NCI-H526 (cell line): ENCODE measurements at places on chromosomes 12 and 14.
A peak's percentile ranks its signal among the peaks of the same experiment; 100 is the strongest.

DNA sequence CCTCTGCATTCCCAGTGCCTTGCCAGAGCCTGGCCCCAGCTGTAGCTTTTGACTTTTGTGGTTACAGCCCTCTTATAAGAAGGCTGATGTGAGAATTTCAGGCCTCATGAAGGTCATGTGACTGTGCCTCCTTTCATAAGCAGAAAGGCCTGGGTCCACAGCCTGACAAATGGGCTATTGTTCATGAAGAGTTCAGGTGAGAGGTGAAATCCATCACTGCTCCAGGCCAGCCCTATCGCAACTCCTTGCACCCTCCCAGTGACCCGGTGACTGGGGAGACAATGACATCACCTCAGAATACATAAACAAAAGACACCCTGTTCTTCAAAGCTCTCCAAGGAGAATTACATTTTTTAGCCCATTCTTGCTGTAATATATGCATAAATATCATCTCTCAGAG lies 321.5 kb downstream of the PCNX1 start:
- DNase-seq, result no peak

DNA sequence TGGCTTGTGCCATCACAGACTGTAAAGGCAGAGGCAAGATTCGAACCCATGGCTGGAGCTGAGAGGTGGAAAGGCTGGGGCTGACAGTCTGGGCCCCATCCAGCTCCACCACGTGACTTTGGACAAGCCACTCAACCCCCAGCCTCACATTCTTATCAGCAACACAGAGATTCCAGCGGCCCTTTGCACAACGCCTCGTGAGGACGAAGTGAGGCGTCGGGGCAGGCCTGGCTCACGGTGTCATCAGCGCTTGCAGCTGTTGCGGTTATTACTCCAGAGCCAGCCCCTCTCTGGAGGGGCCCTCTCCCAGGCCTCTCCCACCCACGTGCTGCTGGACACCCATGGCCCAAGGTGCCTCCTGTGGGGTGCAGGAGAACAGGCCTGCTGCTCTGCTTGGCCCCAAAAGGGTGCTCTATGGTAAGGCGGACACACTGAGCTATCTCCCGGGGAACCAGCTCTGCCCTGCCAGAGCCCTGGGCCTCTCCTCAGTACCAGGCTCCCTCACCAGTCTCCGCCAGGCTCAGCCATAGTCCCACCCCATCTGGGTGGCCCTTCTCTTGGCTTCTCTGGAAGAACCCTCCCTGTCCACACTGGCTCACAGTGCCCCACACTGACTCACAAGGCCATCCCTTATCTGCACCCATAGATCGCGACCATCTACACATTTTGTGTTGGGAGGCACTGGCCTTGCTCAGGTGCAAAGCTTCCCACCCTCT lies 21.1 kb downstream of the CHGA start:
- DNase-seq, result no peak

- DNase-seq, result no peak
Measured at GRCh38 chr14:78005325-78005724, 164.8 kb upstream of the NRXN3 start.

DNA sequence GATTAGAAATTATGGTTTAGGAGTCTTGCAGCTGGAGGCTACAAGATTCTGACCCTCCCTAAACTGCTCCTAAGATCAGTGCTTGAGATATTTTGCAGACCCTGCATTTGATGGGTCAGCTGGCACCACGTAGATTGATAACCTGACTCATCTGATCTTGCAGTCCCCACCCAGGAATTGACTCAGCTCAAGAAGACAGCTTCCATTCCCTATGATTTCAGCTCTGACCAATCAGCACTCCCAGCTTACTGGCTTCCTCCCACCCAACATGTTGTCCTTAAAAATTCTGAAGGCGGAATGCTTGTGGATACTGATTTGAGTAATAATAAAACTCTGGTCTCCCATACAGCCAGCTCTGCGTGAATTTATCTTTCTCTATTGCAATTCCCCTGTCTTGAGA lies 23.2 kb upstream of the MTHFD1 start:
- no peak for DNase-seq

DNA sequence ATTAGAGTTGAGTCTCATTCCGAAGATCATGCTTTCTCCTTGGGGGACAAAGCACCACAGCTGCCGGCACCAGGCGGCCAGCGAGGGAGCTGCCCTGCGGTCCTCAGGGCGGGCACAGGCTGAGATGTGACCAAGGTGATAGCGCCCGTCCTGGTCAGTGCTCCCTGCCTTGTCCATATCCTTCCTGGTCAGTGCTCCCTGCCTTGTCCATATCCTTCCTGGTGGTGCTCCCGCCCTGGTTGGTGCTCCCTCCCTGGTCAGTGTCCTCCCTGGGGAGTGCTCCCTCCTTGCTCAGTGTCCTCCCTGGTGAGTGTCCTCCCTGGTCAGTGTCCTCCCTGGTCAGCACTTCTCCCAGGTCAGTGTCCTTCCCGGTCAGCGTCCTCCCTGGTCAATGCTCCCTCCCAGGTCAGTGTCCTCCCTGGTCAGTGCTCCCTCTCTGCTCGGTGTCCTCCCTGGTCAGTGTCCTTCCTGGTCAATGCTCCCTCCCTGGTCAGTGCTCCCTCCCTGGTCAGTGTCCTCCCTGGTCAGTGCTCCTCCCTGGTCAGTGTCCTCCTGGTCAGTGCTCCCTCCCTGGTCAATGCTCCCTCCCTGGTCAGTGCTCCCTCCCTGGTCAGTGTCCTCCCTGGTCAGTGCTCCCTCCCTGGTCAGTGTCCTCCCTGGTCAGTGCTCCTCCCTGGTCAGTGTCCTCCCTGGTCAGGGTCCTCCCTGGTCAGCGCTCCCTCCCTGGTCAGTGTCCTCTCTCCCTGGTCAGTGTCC lies 92.2 kb downstream of the ADGRD1 start:
- DNase-seq, result no peak

DNA sequence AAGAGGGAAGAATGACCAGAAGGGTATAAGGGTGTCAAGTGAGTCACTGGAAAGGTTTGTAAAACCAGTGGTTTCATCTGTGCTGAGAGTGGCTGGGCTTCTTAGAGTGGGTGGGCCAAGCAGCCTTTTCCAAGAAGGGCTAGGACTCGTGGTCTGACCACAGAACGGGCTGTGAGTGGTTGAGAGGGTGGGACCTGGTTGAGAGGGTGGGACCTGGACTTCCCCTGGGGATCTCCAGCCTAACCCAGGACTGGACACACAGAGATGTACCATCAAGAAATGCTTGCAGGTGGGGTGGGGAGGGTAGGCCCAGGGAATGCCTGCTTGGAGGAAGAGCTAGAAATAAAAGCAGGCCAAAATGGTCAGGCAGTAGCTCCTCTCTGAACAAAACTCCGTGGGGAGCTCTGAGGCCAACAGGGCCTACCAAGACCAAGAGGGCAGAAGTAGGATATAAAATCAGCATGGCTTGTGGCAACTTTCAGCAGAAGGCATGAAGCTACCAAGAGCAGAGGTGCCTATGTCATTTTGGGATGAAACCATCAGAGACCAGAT lies 140.5 kb downstream of the FOXN3 start:
- DNase-seq, result no peak

DNA sequence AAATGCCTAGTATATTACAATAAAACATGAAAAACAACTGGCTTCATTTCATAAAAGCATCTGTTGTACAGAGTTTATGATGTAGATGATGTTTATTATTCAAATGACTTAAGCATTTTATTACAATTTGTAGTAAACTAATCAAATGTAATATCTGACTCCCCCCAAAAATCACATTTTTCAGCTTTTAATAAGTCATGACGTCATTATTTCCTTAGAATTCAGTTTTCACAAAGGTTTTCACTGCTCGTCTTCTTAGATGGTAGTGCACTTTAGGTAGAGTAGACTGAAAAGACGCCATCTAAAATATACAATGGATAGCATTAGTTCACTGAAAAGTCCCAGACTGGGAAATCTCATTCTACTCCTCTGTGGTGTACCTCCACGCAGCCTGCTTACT lies 181.5 kb downstream of the ACSS3 start:
- no peak for DNase-seq

GRCh38 chr12:122473543-122474323 lies 27.0 kb downstream of the ZCCHC8 start:
- DNase-seq, result no peak

- DNase-seq, result no peak
Measured at GRCh38 chr12:82524641-82525040, 162.1 kb upstream of the TMTC2 start.

DNA sequence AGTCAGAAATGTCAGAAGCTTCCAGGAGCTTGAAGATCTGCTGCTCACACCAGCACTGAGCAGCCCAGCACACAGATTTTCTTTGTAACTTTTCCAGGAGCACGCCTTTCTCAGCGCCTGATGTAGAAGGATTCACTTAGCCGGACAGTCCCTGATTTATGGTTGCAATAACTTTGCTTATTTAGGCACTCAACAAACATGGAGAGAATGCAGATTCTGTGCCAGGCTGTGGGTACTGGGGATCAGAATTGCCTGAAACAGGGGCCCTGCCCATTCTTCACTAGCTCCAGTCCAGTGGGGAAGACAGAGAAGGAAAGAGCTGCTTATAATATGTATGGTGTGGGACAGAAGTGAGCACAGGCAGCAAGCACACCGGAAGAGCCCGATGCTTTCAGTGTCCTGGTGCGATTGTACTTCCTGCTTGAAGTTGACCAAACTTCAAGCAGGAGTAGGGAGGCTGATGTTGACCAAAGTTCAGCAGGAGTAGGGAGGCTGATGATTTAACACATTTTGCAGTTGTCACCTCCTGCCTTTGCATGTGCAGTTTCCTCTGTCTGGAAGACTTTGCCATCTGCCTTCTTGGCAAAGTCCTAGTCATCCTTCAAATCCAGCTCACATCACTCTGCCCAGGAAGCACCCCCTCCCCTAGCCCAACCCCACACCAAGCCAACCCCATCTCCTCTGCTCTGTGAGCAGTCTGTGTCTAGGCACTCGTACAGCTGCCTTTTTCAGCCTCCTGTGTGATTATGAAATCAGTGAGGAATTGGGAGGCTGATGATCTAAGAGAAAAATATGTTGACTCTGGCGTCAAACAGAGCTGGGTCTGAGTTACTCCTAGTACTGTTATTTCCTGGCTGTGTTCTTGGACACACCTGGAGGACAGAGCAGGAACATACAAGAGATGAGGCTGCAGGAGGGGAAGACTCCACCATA lies 12.0 kb upstream of the PRIMA1 start:
- DNase-seq, result no peak

- no peak for DNase-seq
Measured at GRCh38 chr12:14846042-14846587, 2.8 kb upstream of the ART4 start.

GRCh38 chr14:72742118-72742837 lies 151.6 kb downstream of the DPF3 start:
- DNase-seq, result no peak

DNA sequence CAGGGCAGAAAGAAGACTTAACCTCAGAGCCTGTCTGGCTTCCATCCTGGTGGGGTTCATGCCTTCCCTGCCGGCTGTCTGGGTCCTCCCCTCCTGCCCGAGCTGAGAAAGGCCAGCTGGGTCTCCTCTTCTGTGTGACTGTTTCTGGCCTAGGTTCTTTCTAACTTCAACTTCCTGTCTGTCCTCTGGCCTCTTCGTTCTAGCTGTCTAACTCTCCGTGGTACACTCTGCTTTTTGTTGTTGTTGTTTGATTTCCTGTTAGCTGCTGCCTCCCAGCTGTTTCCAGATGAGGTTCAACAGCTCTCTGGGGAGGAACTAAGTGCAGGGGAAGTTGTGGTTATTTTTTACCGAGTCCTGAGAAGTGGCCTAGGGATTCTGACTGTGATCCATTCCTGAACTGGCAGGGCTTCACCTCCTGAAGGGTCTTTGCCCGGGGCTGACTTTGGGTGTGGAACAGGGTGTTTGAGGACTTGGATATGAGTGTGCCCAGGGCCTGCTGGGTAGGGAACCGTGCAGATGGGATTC lies 3.2 kb downstream of the MLXIP start:
- DNase-seq, result peak; percentile 32

DNA sequence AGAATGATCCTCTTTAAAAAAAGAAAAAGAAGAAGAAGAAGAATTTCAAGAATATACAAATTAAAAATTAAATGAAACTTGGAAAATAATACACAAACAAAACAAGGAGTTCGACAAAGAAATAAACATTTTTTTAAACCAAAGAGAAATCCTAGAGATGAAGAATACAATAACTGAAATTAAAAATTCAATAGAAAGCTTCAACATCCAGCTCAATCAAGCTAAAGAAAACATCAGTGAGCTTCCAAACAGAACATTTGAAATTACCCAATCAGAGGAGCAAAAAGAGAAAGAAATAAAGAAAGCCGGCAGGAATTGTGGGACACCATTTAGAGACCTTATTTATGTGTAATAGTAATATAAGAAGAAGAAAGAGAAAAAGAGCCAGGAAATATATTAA lies 37.2 kb upstream of the RHOJ start:
- DNase-seq, result no peak

DNA sequence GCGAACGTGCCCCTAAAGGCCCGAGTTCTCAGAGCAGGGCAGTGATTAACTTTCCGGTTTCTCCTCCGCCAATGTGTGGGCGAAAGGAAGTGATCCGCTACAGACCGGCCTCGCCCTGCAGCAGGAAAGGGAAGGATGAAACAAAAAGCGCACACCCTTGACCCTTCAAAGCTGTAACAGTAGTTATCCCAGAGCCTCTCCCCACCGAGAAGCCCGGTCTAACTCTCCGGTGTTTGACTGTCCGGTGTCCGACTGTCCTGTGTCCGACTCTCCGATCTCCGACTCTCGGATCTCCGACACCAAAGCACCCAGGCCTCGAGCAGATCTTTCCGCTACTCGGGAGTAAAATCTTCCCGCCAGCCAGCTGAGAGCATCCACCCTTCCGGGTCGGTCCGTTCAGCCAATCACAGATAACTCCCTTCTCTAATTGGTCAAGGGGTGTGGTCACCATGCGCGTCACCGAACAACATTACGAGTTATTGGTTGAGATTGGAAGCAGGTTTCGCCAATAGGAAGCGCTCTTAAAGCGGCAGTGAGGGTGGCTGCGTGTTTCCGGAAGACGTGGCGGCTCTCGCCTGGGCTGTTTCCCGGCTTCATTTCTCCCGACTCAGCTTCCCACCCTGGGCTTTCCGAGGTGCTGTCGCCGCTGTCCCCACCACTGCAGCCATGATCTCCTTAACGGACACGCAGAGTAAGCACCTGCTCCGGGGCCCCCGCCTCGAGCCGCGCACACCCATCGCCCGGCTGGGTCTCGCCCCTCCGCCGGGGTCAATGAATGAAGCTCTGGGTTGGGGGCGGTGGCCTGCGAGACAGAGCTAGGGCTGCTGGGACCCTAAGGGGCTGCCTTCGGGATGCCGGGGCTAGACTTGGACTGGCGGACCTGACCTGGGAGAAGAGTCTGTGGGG lies at the start of the genes GOLT1B and RECQL:
Gene GOLT1B, plus strand, starts transcription at position 532 of the 906 bp plus-strand sequence. Its CDS starts 135 bp downstream, at position 667.
Gene RECQL, minus strand, starts transcription at position 378 of the 906 bp plus-strand sequence. CDS start 2,065 bp downstream, outside the sequence.
- DNase-seq, result peak; percentile 98

DNA sequence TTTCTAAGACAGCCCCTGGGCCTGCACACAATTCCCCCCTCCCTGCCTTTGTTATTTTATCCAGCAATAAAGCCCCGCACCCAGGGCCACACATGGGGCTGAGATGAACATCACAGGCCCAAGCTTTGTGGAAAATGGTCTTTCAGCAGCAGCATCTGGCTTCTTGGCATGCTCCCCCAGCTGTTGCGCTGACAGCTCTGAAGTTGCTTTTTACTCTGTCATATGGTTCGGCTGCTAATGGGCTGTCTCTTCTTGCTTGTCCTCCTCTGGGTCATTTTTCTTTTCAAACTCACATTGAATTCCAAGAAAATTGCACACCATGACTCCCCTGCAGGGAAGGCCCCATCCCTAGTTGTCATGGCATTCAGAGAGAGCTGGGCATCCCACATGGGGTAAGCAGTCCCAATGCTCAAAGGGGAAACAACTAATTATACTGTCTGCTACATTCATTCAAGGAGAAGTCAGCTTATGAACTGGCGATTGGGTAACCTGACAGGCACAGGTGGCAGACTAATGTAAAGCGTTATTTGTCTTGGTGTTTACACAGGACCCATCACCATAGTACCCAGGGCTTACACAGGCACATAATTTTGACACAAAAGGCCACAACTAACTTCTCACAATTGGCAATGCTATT lies 74.0 kb upstream of the CDKN3 start:
- DNase-seq, result no peak

- DNase-seq, result no peak
Measured at GRCh38 chr14:27623782-27624181, 1025.9 kb upstream of the NOVA1 start.
